Adrenal gland (tissue), 19 donors: ENCODE measurements at places on chromosomes 3 and 15.
A peak's percentile ranks its signal among the peaks of the same experiment; 100 is the strongest.

DNA sequence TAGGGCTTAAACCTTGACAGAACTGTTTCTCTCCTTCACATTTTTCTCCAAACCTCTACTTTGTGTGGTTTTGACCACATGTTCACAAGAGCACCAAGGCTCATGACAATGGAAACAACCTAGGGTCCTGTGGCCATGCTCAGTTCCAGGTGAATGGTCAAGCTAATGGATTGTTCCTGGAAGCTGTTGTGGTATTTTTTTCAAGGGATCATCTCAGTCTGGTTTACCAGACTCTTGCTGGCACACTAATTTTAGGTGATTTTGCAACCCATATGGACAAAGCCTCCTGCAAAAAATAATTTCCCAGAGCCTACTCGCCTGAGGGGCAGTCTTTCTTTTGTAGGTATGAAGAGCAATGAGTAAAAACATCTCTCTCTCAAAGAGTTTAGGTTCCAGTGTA is 67.2 kb downstream of the LSAMP start:
- no peaks in the 10 kb centered on the region for H3K27me3 ChIP-seq
- peaks cover 4% of the 10 kb centered on the region for H3K4me1 ChIP-seq
- no peak overlapping the region for H3K27ac ChIP-seq
- no peaks in the 10 kb centered on the region for H3K36me3 ChIP-seq

DNA sequence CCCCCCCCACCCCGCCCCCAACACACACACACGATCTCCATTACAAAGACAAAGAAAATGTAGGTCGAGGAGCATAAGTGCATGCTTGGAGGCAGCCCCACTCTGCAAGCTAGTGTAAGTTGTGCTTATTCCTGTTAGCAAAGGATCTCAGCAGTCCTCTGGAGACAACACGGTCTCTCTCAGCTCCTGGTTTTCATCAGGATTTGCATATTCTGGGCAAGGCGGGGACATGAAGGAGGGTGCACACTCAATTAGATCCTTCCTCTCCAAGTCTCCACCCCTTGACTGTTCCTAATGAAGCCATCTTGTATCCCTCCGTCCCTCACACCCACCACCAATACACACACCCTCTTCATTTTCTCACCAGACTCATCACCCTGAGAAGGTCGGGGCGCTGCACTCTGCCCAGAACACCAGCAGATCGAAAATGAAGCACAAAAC is 63.8 kb downstream of the MRPL46 start:
- H3K27me3 ChIP-seq = no peaks in the 10 kb centered on the region
- H3K4me1 ChIP-seq = no peaks in the 10 kb centered on the region
- DNase-seq = no peak
- no peak overlapping the region for H3K4me3 ChIP-seq
- H3K27ac ChIP-seq = no peak overlapping the region

DNA sequence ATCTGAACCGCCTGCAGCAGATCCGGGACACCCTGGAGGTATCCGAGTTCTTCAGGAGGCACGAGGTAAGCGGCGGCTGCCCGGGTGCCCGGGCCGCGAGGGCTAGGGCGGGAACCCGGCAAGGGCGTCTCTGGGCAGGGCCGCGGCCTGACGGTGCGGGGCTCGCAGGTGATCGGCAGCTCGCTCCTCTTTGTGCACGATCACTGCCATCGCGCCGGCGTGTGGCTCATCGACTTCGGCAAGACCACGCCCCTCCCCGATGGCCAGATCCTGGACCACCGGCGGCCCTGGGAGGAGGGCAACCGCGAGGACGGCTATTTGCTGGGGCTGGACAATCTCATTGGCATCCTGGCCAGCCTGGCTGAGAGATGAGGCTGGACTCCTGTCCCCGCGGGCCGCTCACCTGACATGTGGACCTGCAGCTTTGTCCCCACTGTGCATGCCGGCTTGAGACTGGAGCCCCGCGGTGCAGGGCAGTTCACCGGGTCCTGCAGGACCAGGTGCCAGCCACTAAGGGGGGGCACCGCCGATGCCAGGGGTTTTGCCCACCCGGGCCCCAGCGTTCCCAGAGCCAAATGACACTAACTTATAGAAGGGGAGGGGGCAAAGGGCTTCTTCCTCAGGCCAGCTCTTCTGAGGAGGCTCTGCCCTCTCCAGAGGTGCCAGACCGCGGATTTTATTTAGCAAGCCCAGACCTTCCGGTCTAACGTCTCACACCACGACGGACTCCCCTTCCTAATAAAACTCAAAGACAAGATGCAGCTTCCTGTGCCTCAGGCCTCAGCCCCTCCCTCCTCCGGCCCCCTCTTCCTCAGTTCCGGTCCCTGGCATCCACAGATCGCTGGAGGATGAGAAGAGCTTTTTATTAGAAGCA is 9.4 kb downstream of the ITPKA start:
- DNase-seq = no peak
- H3K4me1 ChIP-seq = peaks cover 16% of the 10 kb centered on the region
- H3K36me3 ChIP-seq = no peaks in the 10 kb centered on the region
- H3K27ac ChIP-seq = no peak overlapping the region
- no peak overlapping the region for H3K4me3 ChIP-seq
- no peaks in the 10 kb centered on the region for H3K27me3 ChIP-seq

- H3K27ac ChIP-seq = no peak overlapping the region
- H3K27me3 ChIP-seq = no peaks in the 10 kb centered on the region
- DNase-seq = no peak
- no peaks in the 10 kb centered on the region for H3K4me1 ChIP-seq
- no peaks in the 10 kb centered on the region for H3K36me3 ChIP-seq
These were observed 86.5 kb upstream of the NMNAT3 start for GRCh38 chr3:139764069-139764905.

DNA sequence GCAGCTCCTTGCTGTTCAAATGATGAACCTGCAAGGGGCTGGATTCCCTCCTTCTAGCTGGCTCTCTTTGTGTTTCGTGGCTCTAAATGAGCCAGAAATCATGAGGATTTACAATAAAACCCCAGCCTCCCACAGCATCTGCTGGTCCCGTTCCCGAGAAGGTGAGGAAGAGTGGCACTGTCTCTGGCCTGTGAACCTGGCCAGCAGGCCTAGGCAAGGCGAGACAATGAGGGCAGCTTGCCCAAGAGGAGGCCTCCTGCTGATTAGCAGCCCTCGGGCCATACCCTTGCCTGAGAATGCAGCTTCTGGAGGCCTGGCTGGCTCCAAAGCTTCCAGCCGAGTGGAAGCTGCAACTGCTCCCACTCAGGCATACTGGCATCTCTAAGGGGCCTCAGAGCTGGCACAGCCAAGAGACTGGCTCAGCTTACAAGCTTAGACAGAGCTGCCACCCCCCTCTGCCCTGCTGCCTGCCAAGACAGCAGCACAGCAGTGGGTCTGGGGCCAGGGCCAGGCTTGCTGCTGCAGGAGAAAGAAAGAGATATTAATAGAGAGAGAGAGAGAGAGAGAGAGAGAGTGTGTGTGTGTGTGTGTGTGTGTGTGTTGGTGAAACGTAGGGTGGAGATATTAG is 76.5 kb downstream of the HMG20A start:
- peaks cover 51% of the 10 kb centered on the region for H3K4me1 ChIP-seq
- no peak overlapping the region for H3K27ac ChIP-seq
- no peak overlapping the region for H3K4me3 ChIP-seq
- H3K27me3 ChIP-seq = no peaks in the 10 kb centered on the region
- peak; percentile 69 for DNase-seq

DNA sequence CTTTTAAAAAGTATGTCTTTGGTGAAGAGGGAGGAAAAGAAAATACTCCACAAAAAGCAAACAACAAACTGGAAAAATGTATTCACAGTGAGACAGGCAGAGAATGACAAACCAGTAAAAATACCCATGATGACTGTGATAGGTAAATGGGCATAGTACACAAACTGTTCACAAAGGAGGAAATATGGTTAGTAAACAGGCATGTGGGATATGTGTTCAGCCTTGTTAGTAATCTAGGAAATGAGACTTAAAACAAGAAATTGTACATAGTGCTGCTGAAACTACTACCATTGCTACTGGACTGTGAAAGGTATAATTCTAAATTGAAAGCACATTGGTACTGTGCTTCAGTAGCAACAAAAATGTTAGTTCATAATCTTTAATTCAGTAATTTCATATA is 50.1 kb downstream of the UBE2E2 start:
- no peaks in the 10 kb centered on the region for H3K27me3 ChIP-seq
- no peaks in the 10 kb centered on the region for H3K4me1 ChIP-seq
- no peaks in the 10 kb centered on the region for H3K36me3 ChIP-seq
- no peak overlapping the region for H3K27ac ChIP-seq
- no peak overlapping the region for H3K4me3 ChIP-seq

- H3K36me3 ChIP-seq = no peaks in the 10 kb centered on the region
- no peaks in the 10 kb centered on the region for H3K4me1 ChIP-seq
- peak overlapping the region; percentile 88 for H3K27ac ChIP-seq
- no peak for DNase-seq
- H3K4me3 ChIP-seq = no peak overlapping the region
These were observed 23.9 kb upstream of the AP4E1 start for GRCh38 chr15:50884540-50884939.

DNA sequence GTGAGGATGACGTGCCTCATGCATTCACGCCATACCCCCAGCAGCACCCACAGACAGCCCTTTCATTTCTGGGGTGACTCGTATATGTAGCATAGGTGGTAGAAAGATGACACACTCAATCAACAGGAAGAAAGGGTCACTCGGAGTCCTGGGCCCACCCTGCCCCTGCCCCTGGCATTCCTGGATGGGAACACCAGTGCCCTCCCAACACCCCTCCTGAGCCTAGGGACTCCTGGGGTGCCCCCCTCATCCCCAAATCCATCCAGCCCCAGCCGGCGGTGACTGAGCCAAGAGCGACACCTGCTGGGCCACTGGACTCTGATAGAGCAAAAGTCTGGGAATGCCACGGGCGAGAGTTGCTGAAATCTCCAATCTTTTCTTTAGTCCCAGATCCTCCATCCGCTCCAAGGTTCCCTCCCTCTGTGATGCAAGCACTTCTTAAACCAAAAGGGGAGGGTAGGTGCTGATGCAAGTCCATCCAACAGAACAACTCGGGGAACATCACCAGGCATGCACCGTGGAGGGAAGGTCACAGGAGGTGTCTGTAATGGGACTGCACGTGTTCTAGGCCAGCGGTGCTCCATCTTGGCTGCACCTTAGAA is 31.1 kb downstream of the ACAN start:
- peak; percentile 46 for DNase-seq
- no peaks in the 10 kb centered on the region for H3K4me1 ChIP-seq
- no peak overlapping the region for H3K4me3 ChIP-seq
- H3K27ac ChIP-seq = no peak overlapping the region
- H3K36me3 ChIP-seq = no peaks in the 10 kb centered on the region

- no peak for DNase-seq
- no peaks in the 10 kb centered on the region for H3K27me3 ChIP-seq
- H3K4me3 ChIP-seq = no peak overlapping the region
- H3K4me1 ChIP-seq = no peaks in the 10 kb centered on the region
These were observed 75.0 kb downstream of the NR2E3 start for GRCh38 chr15:71885390-71885789.

- no peaks in the 10 kb centered on the region for H3K4me1 ChIP-seq
- DNase-seq = peak; percentile 74
- H3K4me3 ChIP-seq = peak overlapping the region; percentile 22
- H3K27me3 ChIP-seq = no peaks in the 10 kb centered on the region
- H3K27ac ChIP-seq = no peak overlapping the region
These were observed 182.1 kb upstream of the TSC22D2 start for GRCh38 chr3:150225986-150226385.

- H3K4me1 ChIP-seq = no peaks in the 10 kb centered on the region
- no peak overlapping the region for H3K27ac ChIP-seq
- H3K36me3 ChIP-seq = no peaks in the 10 kb centered on the region
- no peaks in the 10 kb centered on the region for H3K27me3 ChIP-seq
These were observed 15.4 kb downstream of the ANPEP start for GRCh38 chr15:89799011-89799911.

GRCh38 chr15:80599359-80599758 is 95.8 kb upstream of the ABHD17C start:
- no peaks in the 10 kb centered on the region for H3K36me3 ChIP-seq
- no peak for DNase-seq
- no peak overlapping the region for H3K27ac ChIP-seq
- no peaks in the 10 kb centered on the region for H3K27me3 ChIP-seq
- H3K4me1 ChIP-seq = no peaks in the 10 kb centered on the region

GRCh38 chr15:85477730-85478129 is 97.3 kb downstream of the AKAP13 start:
- DNase-seq = no peak
- no peaks in the 10 kb centered on the region for H3K27me3 ChIP-seq
- H3K36me3 ChIP-seq = no peaks in the 10 kb centered on the region
- H3K4me3 ChIP-seq = no peak overlapping the region

- H3K4me1 ChIP-seq = no peaks in the 10 kb centered on the region
- H3K4me3 ChIP-seq = no peak overlapping the region
- H3K27me3 ChIP-seq = no peaks in the 10 kb centered on the region
- H3K36me3 ChIP-seq = no peaks in the 10 kb centered on the region
These were observed 692.7 kb downstream of the NTRK3 start for GRCh38 chr15:87563869-87564268.

- H3K36me3 ChIP-seq = no peaks in the 10 kb centered on the region
- no peaks in the 10 kb centered on the region for H3K27me3 ChIP-seq
- no peak for DNase-seq
- no peak overlapping the region for H3K4me3 ChIP-seq
- no peaks in the 10 kb centered on the region for H3K4me1 ChIP-seq
These were observed 1.7 kb downstream of the TLR9 start for GRCh38 chr3:52223449-52224408.

DNA sequence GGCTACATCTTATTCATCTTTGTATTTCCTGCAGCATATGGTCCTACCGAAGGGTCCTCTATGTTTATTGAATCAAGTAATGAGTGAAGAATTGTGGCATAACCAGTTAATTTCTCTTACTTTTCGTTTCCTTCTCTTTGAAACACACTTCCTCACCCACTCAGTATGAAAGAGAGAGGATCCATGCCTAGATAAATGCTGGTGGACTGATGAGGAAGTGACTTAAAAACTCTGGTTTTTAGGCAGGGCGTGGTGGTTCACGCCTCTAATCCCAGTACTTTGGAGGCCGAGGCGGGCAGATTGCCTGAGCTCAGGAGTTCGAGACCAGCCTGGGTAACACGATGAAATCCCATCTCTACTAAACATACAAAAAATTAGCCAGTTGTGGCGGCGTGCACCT is 2.2 kb upstream of the MB21D2 start:
- H3K27ac ChIP-seq = no peak overlapping the region
- no peaks in the 10 kb centered on the region for H3K4me1 ChIP-seq
- no peaks in the 10 kb centered on the region for H3K27me3 ChIP-seq
- no peaks in the 10 kb centered on the region for H3K36me3 ChIP-seq

DNA sequence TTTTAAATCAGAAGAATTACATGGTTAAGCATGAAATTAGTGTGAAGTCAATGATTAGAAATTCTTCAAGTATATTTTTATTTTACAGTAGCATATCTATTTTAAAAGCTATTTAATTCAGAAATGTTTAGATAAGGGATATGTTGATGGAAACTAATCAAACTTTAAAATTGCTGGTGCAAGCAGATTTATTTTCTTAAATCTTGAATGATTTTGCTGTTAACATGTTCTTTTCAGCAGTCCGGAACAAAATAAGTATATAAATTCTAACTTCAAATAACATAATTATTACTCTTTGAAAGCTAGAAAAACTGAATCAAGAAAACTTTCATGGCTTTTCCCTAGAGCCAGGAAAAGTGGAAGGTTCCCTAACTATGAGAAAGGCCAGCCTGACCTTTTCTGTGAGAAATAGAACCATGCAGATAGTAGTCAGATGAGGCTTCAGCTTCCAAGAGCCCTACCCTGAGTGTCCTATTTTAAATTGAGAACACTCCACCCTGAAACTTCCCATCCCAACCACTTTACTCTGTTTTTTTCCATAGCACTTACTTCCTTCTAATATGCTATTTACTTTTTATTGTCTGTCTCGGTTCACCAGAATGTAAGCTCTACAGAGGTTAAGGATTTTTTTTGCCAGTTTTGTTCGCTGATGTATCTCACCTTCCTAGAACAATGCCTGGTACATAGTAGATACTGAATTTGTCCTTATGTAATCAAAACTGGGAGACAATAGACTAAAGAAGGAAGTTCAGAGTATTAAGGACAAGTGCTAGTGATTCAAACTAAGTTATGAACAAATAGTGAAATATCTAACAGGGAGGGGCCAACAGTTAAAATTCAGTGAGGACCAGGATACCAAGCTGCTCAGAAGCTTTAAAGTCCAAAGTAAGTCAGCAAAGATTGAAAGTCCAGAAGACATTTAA is 66.8 kb downstream of the CD200R1L start:
- peaks cover 12% of the 10 kb centered on the region for H3K4me1 ChIP-seq
